NCI-H524 (cell line): ENCODE measurements at places on chromosomes 5 and 9.

- no peak for DNase-seq
These were observed 79.1 kb upstream of the MAN2A1 start for GRCh38 chr5:109610581-109610980.

- DNase-seq: no peak
These were observed 422.5 kb downstream of the CDH18 start for GRCh38 chr5:19565466-19565865.

GRCh38 chr9:97373331-97373730 is 38.6 kb upstream of the TDRD7 start:
- no peak for DNase-seq

DNA sequence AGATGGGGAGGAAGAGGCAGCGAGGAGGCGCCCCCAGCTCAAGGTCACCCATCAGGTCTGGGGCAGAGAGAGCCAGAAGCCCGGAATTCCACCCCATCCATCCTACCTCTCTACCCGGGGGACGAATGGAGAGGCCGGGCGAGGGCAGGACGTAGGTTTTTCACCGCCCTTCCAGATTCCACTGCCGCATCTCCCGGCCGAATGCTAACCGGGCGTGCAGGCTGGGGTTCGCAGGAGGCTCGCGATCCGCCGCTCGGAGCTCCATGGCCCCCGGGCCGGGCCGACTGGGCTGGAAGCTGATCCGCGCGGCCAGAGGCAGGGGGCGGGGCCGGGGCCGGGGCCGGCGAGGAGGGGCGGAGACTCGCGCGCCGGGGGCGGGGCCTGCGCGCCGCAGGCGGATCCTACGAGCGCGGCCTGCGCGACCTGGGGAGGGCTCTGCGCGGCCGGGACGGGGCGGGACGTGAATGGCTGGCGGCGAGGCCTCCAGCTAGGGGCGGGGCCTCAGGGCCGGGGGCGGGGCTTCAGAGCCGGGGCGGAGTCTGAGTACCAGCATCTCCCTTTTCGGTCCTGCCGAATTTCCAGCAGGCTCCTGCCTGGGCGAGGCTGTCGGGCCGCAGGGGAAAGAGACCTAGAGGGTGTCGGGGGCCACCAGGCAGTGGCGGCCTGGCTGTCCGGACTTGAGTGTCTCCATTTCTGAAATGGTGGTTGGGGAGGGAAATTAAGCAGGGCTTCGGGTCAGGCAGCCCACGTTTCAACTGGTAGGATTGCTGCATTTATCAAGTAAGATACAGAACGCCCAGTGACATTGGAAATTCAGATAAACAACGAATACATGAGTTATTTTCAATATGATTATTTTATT is at the start of gene ST6GALNAC4:
Gene ST6GALNAC4, minus strand, starts transcription at position 322 of the 862 bp plus-strand sequence. CDS start 622 bp downstream, outside the sequence.
- DNase-seq: peak; percentile 86

GRCh38 chr9:18989865-18990264 is 43.1 kb downstream of the SAXO1 start:
- DNase-seq: peak; percentile 54

DNA sequence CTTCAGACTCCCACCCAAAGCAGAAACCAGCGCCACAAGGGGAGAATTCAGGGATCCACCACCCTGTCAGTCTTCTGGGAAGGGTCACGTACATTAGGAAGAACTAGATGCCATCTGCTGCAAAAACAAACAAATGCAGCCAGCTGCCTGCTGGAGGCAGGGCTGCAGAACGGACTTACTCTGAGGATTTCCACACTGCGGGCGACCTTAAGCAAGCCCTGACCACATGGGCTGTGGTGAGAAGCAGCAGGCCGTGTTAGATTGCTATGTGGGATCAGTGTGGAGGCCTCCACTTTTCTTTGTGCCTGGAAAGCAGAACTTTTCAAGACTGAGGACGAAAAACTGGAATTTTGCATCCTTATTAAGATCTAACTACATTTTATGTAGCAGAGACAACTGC is 13.4 kb upstream of the LTC4S start:
- DNase-seq: no peak

GRCh38 chr5:85646641-85647040 is 971.1 kb upstream of the COX7C start:
- DNase-seq: no peak

GRCh38 chr9:7828334-7828733 is 28.8 kb upstream of the DMAC1 start:
- no peak for DNase-seq

DNA sequence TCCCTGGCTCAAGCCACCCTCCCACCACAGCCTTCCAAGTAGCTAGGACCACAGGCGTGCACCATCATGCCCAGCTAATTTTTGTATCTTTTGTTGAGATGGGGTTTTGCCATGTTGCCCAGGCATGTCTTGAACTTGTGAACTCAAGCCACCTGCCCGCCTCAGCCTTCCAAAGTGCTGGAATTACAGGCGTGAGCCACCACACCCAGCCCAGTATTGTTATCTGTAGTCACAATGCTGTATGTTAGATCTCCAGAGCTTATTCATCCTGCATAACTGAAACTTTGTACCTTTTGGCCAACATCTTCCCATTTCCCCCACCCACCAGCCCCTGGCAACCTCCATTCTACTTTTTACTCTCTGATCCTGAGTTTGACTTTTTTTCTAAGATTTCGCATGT is 37.5 kb downstream of the CREBRF start:
- DNase-seq: no peak
